Fibroblast of skin of back (primary cell): ENCODE measurements at places on chromosomes 6 and 20.

DNA sequence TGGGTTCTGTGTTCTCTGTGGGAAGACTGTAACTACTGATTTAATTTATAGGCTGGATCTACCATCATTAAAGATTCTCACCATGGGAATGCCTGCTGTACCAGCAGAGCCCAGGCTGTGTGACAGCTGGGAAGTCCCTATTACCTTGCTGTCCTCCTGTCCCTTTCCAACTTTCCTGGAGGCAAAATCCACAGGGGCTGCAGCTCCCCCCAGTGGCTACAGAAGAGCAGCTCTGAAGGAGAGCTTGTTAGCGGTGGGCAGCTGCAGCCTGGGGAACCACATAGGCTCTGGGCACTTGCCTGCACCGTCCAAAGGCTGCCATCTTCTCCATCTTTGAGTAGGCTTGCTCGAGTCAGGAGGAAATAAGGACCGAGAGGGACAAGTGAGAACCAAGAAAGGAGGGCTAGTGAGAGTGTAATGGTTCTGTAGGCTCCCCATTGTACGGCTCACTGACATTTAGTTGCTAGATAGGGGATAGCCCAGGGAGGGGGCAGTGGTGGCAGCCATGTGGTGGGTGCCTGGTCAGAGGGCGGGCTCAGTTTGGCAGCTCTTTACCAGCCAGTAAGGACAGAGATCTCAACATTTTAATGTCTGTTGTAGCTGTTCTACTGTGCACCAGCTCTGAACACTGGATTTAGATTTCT, 155.1 kb upstream of the MLIP start:
- peak; percentile 54 for DNase-seq

DNA sequence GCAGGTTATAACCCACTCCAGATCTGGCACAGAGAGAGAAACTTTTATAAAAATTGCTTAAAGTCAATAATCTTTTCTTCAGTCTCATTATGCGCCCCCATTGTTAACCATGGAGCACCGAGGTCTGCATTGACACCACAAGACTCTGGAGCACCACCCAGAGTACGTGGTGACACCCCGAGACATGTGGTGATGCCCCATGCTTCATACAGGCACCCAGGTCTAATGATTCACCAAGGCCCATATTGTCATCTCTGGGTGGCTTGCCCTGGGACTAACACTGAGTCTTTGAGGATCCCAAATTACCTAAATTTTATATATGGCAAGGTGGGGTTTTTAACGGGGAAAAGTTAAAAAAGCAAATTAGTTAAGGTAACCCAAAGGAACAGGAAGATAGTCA, 31.1 kb downstream of the CD109 start:
- DNase-seq: no peak

DNA sequence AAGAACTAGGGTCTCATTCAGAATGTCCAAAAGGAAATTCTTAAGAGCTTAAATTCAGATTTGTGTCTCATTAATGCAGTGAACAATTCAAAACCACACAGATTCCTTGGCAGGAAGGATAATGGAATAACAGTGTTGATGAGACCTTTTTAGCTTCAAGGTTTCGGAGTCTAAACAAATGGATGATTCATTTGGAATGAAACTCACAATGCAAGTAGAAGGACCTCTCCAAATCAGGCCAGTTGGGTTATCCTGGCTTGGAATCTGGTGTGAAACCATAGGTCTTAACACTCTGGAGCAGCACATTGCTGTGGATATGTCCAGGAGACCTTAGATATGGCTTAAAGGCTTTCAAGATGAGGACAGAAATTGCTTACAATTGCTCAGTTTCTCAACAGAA, 44.9 kb downstream of the KCTD20 start:
- peak; percentile 39 for DNase-seq

DNA sequence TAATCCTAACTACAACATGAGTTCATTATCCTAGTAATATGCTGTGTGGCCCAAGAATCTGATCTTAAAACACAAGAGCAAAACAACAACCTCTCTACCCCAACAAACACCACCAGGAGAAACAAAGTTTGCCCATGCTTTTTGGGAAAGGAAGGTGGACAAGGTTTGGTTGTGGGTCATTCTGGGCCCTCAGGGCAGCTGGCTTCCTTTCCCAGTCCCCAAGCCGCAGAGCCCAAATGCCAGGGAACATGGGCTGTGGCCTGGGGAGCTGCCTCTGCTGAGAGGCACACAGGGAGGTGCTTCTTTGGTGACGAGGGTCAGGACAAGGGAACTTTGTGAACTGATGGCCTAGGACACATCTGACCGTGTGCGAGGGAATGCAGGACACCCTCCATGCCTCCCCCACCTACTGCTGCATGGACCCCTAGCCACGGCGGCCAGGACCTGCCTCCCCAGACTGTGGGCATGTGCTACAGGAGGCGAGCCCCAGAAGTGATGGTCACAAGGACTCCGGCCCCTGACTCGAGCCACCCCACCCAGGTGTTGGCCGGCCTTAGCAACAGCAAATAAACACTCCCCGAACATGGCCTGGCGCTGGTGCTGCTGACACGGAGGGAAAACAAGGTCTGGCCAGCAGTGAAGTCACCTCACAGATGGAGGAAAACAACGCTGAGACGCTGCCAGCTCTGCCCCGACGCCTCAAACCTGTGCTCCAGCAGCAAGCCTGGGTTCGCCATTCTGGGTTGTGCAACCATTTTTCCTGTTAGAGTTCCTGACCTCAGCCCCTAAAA, 55.6 kb downstream of the RRBP1 start:
- DNase-seq: no peak

DNA sequence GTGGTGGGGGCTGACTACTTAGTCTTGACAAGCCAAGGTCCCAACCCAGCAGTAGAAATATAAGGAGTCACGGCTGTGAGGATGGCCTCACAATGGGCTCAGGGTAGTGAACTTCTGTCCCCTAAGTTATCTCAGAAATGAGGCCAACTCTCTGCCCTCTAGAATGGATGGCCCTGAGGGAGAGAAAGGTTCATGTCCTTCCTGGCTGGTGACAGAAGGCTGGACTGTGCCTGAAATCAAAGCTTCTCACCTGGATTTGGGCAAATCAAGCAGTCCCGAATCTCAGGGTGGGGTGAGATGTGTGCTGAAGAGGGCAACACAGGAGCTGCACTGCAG, 12.7 kb downstream of the RRP36 start:
- DNase-seq: no peak

GRCh38 chr20:50267041-50267865, 76.6 kb downstream of the CEBPB start:
- peak; percentile 65 for DNase-seq
